Panc1 (cell line): ENCODE measurements at places on chromosomes 7 and 10.
A peak's percentile ranks its signal among the peaks of the same experiment; 100 is the strongest.

DNA sequence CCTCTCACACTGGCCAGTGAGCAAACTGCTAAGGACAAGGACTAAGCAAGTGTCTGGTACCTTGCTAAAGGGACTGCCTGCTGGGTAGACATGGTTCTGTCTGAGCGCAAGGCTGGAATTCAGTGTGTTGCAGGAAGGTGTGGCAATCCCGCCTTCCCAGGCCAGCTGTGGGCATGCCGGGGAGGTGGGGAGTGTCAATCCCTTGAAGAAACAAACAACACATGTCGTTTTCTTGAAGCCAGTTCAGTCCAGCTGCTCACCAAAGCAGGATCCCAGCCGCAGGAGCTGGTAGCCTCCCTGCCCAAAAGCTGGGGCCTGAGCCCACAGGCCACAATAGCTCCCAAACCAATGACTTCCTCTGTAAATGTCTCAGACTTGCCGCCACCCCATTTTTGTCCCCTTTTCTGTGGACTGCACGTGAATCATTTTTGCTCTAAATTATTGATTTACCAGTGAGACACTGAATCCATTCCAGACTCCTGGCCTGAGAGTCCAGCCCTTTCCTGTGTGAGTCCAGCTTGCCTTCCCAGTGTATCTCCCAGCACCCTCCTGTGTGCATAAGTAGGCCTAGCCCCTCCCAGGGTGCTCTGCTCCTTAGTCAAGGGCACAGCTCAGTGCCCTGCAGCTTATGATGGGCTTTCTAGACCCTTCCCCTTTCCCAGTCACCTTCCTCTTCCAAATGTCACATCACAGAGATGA is 166.8 kb downstream of the RGS10 start:
- no peak for DNase-seq

- DNase-seq = peak; percentile 41
Observed at GRCh38 chr10:60536529-60537114, 146.9 kb upstream of the ANK3 start.

DNA sequence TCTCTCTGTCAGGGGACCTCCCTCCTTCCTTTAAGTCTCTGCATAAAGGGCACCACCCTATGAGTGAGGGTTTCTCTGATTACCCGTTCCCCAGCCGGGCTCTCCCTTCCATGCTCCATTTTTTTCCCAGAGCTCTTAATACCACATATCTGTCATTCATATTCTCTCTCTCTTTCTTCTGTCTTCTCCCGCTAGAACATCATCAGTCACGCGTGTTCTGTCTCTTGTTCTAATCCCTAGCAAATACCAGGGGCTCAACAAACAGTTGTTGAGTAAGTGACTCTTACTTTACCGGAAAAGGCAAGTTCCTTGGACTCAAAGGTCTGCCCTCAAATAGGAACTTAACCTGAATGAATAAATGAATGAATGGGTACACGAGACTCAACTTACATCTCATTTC is 68.5 kb downstream of the RSU1 start:
- no peak for DNase-seq

- DNase-seq = no peak
Observed at GRCh38 chr7:141013345-141013715, 1.4 kb downstream of the MRPS33 start.

DNA sequence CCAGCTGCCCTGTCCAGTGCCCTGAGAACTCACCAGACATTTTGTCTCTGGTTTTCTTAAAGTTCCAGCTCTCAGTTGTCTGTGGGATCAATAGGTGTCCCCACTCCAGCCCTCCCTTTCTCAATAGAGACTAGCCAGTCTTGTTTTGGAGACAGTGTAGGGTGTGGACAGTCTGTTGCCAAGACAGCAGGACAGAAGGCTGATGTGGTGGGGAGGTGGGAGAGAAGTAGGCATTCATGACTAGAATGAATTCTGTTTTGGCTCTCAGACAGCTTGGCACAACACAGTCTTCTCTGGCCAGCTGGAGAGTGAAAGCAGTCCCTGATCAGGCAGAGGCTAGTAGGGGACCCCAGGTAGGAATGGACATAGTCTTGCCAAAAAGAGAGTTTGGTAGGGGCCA is 467.0 kb upstream of the PODXL start:
- DNase-seq = no peak

DNA sequence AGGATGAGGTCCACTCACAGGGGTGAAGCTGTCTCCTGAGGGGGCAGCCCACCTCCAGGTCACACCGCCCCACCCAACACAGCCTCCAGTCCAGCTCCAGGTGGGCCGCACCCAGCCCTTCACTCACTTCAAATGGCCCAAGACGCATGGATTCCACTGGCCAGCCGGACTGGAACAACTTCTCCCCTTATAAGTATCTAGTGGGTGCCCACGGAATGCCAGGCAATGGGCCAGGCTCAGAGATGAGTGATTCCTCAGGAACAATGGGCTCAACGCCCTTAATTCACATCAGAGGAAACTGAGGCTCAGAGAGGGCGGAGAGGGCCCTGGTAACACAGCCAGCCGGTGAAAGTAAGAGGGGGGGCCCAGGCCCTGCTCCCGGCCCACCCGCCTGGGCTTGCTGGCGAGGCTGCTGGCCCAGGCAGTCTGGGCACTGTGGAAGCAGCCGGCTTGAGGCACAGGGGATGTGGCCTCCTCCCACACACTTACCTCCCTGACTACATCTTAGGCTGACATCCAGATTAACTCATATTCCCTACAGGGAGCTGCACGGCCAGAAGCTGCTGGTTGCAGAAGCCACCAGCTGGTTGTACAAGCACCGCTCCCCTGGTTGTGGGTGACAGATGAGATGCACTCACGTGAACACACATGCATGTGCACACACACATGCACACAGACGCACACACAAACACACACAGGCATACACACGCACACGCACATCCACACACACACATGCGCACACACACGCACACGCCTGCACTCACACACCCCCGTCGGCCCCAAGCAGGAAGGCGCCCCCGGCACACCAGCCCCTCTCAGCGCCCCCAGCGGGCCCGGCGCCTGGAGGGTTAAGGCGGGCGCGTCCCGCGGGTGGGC is 1.0 kb upstream of the FAM20C start:
- no peak for DNase-seq
